Activated naive CD4-positive, alpha-beta T cell treated with anti-CD3 and anti-CD28 coated beads for 36 hours (primary cell): ENCODE measurements at places on chromosomes 4 and X. TPM values are rescaled to one million over a fixed set of nuclear protein-coding genes. Genes with fewer than 3 reads are reported as not detected.

DNA sequence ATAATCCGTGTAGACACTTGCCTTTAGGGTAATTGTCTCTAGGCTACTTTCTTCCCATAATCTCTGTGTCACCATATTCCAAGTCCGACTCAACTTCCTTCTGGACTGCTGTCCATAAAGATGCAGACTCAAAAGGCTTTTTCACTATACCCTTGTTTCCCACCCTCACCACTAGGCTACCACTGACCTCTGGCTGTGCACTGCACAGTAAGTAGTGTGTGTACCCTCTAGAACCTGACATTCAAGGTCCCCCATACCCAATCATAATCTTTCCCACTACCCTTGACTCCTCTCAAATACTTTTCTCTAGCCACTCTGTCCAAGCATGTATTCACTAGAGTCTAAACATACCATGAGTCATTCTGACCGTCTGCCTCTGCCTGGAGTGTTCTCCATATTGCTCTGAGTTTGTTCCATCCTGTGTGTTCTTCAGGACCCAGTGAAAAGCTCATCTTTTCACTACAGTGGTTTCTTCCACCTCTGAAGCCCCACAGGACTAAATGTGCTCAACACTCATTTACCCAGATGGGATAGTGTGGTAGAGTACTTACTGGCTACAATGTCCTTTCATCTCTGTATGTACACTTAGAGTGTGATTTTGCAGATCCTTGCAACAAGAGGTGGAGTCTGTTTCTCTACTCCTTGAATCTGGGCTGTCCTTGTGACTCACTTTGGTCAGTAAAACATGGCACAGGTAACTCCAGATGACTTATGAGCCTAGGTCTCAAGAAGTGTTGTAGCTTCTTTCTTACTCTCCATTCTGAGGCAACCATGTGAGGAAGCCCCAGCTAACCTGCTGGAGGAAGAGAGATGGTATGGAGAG, 17.4 kb downstream of the JADE3 start:
- DNase-seq = no peak

GRCh38 chr4:33959519-33959918, 2284.8 kb downstream of the ARAP2 start:
- DNase-seq = no peak

DNA sequence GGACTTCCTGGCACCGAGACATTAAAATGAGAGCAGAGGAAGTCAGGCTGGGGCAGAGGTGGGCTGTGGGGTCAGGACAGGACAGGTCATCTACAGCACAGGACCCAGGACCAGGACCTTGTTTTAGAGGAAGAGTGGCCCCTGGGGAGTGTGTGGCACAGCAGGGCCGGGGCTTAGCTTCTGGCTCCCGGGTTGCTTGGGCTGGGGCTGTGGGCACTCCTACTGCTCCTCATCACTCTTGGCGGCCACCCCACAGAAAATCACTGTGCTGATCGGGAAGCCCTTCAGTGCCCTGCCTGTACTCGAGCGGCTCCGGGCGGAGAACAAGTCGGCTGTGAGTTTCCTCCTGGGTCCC, 8.1 kb upstream of the ATP6AP1 start:
- DNase-seq = no peak

- DNase-seq = no peak
These were observed 341.7 kb upstream of the NDST3 start for GRCh38 chr4:117692538-117692937.

DNA sequence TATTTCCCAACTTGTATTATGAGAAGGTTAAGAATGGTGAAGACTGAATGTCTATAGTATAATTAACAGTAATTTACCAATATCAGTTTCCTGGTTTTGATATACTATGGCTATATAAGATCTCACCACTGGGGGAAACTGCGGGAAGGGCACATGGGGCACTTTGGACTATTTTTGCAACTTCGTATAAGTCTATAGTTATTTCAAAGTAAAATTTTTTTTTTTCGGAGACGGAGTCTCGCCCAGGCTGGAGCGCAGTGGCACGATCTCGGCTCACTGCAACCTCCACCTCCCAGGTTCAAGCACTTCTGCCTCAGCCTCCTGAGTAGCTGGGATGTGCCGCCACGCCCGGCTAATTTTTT, 46.1 kb downstream of the CXorf58 start:
- peak; percentile 30 for DNase-seq

GRCh38 chr4:120520761-120521160, 401.8 kb downstream of the PRDM5 start:
- no peak for DNase-seq

GRCh38 chr4:59060895-59061294, 1950.7 kb upstream of the IGFBP7 start:
- DNase-seq = no peak

GRCh38 chrX:17007134-17007768, 60.8 kb downstream of the REPS2 start:
- no peak for DNase-seq

- no peak for DNase-seq
These were observed 305.7 kb downstream of the DHX15 start for GRCh38 chr4:24278693-24279092.

DNA sequence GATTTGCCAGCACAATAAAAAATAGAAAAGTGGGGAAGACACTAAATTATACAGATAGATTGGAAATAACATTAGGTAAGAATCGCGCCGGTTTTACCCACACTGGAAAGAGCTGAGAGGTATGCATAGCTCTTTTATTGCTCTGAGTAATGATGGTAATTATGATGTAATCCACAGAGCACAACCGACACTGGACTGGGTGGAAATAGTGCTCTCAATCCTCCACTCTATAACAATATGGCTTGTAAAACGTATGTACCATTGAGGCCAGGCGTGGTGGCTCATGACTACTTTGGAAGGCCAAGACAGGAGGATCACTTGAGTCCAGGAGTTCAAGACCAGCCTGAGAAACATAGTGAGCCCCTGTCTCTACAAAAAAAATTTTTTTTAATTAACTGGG, 104.3 kb upstream of the RAPGEF2 start:
- no peak for DNase-seq

- DNase-seq = peak; percentile 15
These were observed 81.2 kb upstream of the GPM6B start for GRCh38 chrX:13898083-13898482.

DNA sequence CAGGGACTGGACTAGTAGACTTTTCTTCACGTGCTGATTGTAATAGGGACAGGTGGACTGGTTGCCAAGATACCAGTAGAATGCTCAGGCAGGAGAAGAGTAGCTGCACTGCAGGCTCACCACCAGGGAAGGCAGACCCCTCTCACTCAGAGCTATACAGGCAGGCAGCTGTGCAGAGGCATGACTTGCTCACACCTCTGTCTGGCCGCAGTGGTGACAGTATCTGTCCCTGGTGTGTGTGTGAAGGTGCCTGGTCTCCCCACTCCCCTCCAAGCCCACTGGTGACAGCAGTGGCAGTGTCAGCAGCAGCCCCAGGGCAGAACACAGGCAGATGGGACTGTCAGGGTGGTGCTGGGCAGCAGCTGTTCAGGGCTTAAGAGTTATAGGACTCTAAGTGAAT, 140.7 kb downstream of the RPS6KA6 start:
- no peak for DNase-seq

GRCh38 chr4:140049024-140049848, 104.7 kb downstream of the MAML3 start:
- peak; percentile 78 for DNase-seq

DNA sequence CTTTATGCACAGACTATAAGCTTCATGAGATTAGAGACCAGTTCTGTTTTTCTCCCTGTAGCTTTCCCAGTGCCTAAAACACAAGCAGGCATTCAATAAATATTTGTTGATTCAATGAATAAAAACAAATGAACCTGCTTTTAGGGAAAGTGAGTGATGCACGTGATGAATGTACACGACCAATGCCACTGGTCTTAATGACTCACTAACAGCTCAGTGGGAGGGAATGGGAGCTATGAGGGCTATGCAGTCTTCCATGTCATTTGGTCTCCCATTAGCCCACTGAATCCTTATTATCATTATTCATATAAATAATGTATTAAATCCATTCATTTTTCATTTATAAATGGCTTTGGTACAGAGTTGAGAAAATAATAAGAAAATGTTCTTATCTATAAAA, 247.4 kb downstream of the FBXO8 start:
- no peak for DNase-seq

DNA sequence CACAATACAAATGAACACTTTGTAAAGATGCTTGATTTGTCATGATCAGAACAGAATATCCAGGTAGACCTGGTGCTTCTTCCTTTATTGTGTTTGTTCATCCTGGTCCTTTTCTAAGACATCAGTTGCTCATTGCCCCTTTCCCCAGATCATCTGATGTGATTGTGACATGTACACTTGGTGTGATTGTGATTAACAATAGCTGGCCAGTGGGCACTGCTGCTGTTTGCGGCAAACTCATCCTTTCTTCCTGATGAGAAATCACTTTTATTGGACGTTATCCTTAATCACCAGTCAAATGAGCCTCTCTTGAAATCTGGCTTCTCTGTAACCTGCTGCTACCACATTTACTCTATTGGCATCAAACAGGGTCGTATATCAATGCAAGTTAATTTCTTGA, 135.1 kb downstream of the PCDH7 start:
- DNase-seq = no peak

- no peak for DNase-seq
These were observed 154.2 kb downstream of the AMELX start for GRCh38 chrX:11447418-11447817.

GRCh38 chr4:113684534-113685091, 76.9 kb downstream of the CAMK2D start:
- peak; percentile 77 for DNase-seq

DNA sequence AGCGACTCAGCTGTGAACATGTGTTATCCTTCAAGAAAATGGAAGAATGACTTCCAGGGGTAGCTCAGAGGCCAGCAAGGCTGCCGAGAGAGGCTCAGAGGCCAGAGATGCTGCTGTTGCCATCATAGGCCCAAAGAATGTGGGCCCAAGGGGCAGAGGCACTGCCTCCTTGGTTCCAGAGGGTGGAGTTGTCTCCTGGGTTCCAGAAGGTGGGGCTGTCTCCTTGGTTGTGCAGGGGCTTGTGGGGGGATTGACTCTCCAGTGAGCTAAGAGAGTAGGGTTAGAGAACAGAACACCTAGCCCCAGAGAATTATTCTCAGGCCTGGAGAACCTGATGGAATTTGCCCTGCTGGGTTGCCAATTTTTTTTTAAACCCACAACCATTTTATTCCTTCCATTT, 62.6 kb downstream of the DGKK start:
- no peak for DNase-seq

GRCh38 chr4:54224996-54225597, 4.0 kb upstream of the PDGFRA start:
- no peak for DNase-seq

DNA sequence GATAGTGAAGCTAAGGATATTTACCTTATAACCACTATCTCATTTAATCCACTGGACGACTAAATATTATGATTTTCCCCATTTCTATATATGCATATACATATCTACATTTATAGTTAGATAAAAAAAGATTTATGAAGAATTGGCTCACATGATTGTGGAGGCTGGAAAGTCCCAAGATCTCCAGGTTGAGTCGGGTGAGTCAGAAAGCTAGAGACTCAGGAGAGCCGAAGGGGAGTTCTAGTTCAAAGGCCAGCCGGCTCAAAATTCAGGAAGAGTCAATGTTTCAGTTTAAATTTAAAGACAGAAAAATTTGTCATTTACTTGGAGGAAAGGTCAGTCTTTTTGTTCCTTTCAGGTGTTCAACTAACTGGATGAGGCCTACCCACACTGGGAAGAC, 158.2 kb upstream of the CPEB2 start:
- DNase-seq = peak; percentile 10

- DNase-seq = no peak
These were observed 14.0 kb downstream of the TMEM154 start for GRCh38 chr4:152665691-152666395.

DNA sequence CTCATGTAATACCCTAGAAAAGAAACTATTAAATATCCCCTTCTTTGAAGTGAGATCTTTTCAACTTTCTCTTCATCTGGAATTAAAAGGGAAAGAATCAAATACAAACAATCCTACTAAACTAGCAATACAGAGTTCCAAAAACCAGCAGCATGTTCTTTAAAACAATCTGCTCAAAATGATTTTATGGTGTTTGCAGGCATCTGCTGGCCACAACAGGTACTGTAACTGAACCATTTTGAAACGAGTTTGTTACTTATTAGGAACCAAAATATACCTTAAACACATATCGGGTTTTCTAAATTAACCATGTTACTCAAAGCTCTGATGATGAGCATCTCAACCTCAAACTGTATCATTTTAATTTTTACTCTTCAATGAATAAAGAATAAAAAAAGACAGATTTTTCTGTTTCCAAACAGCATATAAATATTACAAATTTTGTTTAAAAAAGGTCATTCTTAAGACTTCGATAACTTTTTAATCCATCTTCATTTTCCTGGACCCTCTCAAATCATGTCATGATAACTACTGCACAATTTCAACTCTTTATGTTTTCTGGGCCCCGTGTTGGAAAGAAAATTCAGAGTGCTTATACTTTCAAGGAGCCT, 56.5 kb downstream of the ARAP2 start:
- DNase-seq = peak; percentile 12

- peak; percentile 42 for DNase-seq
These were observed 6.7 kb upstream of the MSX1 start for GRCh38 chr4:4852591-4853362.

DNA sequence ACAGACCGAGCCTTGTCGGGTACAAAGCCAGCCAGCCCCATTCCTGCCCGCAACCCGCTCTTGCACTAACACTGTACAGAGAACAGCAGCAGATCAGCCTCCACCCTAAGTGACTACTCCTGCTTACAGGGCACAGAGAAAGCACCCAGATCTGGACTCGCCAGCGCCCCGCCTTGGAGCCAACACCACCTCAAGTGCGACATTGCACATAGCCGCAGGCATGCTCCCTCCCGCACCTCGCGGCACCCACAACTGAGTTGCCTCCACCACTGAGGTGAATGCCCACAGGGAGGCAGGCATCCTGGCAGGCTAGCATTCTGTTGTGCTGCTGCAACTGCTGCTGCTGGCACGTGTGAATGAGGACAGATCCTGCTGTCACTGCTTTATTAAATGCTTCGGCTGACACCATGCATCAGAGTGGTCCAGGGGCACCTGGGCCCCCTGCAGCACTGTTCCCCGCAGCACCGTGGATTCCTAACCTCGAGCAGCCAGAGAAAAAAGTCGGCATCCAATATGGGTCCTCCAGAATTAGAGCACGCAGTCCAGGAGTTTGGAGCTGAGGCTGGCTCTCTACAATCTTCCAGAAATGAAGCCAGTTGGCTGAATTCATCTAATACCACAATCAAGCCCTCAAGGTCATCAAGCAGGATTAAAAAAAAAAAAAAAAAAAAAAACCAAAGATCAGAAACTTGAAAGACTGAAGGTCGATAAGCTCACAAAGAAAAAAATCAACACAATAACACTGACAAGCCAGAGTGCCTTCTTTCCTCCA, 352.9 kb downstream of the GASK1B start:
- DNase-seq = no peak

SHISA3 gene
- 0.77 TPM for total RNA-seq

AADAT gene
- total RNA-seq = not detected

EFHC2 gene
- total RNA-seq = 0.79 TPM

PRKG2 gene
- 0.30 TPM for total RNA-seq

MAGEH1 gene
- 17.8 TPM for total RNA-seq

SLC2A9 gene
- total RNA-seq = 0.43 TPM

CPE gene
- total RNA-seq = not detected

HTRA3 gene
- not detected for total RNA-seq

MXRA5 gene
- total RNA-seq = not detected

RNF212 gene
- 2.2 TPM for total RNA-seq

PLAC8 gene
- total RNA-seq = 62.0 TPM

CORIN gene
- total RNA-seq = 0.07 TPM

ITM2A gene
- total RNA-seq = 99.5 TPM

PHOX2B gene
- total RNA-seq = not detected

KCND1 gene
- total RNA-seq = 2.1 TPM

SOX3 gene
- total RNA-seq = not detected
